Activated T-helper 1 cell treated with anti-CD3 and anti-CD28 coated beads, Interleukin-2, amount 50 U/mL, for 16 hours (primary cell): ENCODE measurements at places on chromosomes 1 and 21.

- DNase-seq = no peak
Measured at GRCh38 chr1:235320521-235321179, 7.3 kb downstream of the ARID4B start.

GRCh38 chr1:101178688-101179491 lies 57.9 kb upstream of the S1PR1 start:
- DNase-seq = no peak

GRCh38 chr1:15788624-15789301 lies 18.7 kb downstream of the UQCRHL start:
- DNase-seq = no peak

DNA sequence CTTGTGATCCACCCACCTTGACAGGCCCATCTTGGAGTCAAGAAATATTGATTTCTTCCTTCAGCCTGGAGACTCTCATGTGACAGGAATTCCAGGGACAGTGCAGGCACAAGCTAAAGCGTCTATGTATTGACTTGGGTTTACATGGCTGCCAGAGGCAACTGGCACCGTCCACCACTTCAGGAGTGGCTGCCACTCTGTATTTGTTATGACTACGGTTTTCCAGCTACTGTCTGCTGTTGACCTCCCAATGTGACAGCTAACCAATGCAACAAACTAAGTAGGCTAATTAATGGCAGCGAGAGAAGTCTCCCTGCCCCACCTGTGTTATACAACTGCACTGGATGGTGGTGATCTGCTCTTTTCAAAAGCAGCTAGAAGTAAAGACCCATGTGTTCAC lies 56.9 kb downstream of the CD58 start:
- DNase-seq = no peak

- DNase-seq = no peak
Measured at GRCh38 chr1:95431235-95431634, 197.2 kb downstream of the RWDD3 start.
